ENCODE measurements at places on chromosomes 7 and 10.

DNA sequence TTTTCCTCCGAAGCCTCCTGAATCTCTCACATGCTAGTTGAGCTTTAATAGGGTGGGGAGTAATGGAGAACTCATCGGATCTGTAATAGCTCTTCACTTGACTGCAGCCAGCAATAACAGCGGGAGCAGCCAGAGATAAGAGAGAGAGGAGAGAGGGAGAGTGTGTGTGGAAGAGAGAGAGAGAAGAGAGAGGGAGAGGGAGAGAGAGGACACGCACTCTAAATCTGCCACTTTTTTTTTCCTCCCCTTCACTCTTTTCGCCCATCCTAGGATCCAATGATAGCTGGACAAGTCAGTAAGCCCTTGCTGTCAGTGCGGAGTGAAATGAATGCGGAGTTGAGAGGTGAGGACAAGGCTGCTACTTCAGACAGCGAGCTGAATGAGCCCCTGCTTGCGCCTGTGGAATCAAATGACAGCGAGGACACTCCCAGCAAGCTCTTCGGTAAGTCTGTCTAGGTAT is 107.9 kb downstream of the POU6F2 start:
- no peak for DNase-seq

DNA sequence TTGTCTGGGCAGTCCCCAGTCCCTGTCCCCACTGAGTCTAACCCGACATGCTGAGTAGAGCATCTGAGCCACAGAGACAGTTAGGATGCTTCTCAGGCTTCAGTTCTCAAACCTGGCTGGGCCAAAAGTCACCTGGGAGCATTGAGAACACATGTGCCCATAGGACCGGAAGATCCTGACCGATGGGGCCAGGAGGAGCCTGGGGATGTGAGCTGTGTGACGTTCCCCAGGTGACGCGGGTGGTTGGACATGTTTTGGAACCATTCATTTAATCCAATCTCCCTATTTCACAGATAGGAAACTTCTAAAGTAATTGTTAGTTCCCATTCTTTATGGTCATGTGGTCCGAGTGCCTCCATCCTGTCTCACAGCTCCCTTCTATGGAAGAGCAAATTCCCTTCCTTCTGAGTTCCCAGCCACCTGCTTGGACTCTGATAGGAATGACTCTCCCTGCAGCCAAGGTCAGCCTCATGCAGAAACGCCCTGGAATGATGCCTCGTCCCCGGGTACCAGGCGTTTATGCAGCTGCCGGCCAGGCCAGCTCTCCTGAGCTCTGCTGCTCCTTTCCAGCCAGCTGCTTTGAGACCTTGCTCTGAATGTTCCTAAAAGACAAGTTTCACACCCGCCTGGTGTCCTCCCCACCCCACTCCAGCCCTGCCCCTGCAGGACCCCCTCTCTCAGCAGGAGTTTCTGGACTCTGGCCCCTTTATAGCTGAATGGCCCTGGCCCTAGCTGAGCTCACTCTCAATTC is 166.5 kb upstream of the RHEB start:
- no peak for DNase-seq

DNA sequence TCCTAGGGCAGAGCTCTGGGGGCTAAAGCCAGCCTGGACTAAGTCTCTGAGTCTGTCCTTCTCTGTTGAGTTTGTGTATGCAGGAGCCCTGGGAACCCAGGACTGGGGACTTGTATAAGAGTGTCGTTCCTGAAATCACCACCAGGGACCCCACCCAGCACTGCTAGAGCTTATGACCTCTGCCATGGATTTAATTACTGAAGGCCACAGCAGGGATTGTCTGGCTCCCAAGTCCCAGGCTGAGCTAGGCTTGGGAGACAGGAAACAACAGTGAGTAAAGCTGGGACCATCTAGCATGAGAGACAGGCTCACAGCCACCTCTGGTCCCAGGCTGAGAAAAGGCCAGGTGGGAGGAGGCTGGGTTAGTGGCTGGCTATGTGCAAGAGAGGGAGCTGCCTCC is 1.4 kb upstream of the TSPAN15 start:
- DNase-seq, result no peak

DNA sequence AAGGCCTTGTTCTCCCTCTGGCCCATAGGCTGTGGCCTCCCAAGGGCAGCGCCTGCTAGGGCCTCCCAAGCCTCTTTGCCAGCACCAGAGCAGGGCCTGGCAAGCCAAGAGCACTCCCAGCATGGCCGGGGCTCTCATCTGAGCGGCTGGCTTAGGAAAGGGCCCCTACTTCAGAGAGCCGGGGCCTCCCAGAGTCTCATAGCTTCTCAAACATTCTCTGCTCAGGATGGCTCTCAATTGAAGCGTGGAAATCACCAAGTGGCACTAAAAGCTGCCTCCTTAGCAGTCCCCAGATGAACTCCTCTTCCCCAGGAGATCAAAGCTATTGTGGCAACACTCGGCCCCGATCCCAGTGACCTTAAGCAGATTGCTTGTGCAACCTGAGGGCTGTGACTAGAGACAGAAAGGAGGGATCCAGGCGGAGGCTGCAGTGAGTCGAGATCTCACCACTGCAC is 69.4 kb downstream of the FAM53B start:
- no peak for DNase-seq

GRCh38 chr7:103143868-103144267 is 5.0 kb downstream of the NAPEPLD start:
- no peak for DNase-seq

DNA sequence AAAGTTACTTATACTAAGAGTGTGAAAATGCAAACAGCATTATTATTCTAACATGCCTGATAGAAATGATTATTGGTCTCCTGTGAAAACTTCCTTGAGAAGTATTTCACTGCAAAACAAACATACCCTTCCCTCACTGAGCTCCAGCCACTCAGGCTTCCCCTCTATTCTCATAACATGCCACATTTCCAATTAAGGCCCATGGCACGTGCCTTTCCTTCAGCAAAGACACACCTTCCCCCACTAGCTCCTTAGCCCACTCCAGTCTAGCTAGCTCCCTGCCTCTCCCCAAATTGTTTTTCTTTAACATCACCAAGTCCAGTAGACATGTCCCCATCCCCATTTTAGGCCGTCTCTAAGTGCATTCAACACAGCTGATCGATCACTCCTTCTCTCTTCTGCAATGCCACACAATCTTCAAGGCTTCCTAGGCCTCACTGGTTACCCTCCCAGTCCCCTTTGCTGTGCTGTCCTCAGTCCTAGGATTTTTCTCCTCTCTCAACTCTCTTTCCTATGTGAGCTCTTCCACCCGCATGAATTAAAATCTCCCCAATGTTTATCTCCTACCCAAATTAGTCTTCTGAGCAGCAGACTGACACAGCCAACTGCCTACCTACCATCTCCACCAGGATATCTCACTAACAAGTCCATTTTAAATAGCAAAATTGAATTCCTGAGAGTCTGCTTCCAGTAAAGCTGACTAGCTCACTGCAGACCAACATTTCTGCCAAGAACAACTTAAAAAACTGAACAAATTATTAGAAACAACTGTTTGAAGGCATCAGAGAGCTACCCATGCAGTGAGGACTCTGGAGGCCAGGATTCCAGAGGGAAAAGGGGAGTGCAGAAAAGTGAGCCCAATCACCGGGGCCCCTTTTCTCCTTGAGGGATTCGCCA is 11.9 kb downstream of the CYTH3 start:
- no peak for DNase-seq

GRCh38 chr7:130593033-130593432 is 75.5 kb downstream of the COPG2 start:
- no peak for DNase-seq

DNA sequence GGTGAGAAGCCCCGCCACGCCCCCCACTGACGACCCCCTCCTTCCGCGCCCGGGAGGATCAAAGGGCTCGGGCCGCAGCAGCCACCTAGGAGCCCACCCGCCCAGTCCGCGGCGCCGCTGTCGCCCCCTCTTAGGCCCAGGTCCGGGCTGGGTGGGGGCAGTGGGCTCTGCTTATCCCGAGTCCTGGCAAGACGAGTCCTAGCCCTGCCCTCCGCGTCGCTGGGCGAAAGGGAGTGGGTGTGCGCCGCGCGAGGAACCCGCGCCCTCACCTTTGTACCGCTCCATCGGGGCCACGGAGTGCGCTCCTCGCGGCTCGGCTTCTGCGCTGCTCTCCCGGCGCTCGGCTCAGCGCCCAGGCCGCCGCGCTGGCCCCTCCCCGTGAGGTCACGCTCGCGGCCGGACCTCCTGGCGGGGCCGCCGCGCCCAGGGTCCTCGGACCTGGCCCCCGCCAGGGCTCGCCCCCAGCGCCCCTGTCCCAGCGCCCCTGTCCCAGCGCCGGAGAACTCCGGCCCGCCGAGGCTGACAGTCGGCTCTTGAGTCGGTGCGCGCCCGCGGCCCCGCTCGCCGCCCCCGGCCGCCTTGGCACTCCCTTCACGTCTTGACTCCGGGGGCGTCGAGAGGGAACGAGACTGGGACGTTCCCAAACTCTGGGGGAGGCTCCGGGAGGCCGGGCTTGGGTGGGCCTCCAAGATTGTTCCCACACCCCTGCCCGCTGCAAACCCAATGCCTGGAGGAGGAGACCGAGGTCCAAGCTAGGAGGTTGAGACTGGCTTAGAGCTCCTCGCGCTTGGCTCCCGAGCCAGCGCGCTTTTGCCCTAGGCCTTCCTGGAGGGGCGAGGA is at the start of gene AFAP1L2:
TSS of gene AFAP1L2 (minus strand) at position 332 of the 840 bp plus-strand sequence. CDS start at position 285, 47 bp downstream.
- DNase-seq, result no peak

GRCh38 chr7:44768628-44769371 is 20.2 kb downstream of the ZMIZ2 start:
- DNase-seq, result no peak

DNA sequence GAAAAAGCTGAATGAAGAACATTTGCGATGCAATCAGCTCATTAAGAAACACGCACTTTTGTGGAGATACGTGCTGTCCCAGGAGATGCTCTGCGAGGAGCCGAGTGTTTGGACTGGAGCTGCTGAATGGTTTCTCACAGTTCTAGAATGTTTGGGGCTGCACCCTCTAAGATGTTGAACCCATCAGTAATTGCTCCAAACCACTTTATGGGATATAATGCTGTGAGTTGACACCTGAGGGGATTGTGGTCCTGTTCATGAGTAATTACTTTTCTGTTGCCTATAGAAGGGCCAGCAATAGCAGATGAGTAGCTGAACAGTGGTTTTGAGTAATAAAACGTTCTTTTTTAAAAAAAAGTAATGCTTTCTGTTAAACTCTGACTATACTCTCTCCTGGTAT is 63.1 kb downstream of the IKZF1 start:
- DNase-seq, result no peak

DNA sequence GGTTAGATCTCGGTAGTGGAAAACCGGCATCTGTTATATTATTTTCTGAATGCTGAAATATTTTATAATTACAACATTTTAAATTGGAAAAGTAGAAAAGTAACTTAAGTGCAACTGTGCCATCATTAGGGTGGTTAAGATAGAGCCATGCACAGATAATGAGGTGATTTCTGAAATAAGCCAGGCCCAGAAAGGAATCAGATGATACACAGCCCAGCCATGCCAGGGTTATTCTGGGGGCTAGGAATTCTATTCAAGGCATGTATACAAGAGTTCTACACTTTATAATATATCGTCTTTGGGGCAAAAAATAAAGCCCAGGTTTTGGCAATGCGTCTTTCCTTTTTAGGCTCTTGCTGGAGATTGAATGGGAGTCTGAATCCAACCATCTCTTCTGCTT is 128.7 kb downstream of the ITGB8 start:
- DNase-seq, result no peak

GRCh38 chr7:45974540-45975360 is 53.7 kb upstream of the IGFBP3 start:
- DNase-seq, result no peak

DNA sequence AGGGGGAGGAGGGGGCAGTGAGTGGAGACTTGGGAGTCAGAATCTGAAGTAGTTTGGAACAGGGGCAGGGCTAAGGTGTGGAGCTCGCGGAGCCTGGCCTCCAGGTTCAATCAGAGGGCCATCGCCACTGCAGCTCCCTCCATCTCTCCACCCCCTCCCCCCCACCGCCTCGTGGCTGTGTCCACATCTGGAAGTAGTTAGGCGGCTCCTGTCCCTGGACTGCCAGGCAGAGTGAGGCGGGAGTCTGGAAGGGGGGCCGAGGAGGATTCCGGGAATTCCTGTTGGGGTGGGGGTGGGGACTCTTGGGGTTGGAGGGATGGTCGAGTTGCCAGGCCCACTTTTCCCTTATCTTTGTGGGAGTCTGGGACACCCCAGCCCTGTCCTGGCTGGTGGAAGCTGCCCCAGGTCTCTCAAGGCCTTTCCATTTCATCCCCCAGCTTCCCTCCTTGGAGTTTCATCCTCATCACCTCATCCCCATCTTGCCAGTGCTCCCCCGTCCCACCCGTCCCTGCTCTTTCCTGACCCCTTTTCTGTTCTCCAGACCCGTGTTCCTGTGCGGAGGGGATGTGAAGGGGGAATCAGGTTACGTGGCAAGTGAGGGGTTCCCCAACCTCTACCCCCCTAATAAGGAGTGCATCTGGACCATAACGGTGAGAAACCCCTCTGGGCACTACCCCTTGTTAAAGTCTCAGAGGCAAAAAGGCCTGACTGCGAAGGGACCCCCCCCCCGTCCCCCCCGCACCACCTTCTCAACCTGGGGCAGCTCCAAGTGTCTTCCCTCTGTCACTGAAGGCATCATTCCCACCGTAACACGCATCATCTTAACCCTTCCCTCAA is 944 bp downstream of the PCOLCE start:
- DNase-seq, result no peak
